ENCODE measurements at places on chromosomes 6 and 20.

- no peak for DNase-seq
These were observed 71.0 kb upstream of the MRAP2 start for GRCh38 chr6:83962582-83962981.

- no peak for DNase-seq
These were observed 24.9 kb upstream of the PHACTR2 start for GRCh38 chr6:143652841-143653331.

- no peak for DNase-seq
These were observed 11.1 kb upstream of the SERINC3 start for GRCh38 chr20:44532981-44533331.

DNA sequence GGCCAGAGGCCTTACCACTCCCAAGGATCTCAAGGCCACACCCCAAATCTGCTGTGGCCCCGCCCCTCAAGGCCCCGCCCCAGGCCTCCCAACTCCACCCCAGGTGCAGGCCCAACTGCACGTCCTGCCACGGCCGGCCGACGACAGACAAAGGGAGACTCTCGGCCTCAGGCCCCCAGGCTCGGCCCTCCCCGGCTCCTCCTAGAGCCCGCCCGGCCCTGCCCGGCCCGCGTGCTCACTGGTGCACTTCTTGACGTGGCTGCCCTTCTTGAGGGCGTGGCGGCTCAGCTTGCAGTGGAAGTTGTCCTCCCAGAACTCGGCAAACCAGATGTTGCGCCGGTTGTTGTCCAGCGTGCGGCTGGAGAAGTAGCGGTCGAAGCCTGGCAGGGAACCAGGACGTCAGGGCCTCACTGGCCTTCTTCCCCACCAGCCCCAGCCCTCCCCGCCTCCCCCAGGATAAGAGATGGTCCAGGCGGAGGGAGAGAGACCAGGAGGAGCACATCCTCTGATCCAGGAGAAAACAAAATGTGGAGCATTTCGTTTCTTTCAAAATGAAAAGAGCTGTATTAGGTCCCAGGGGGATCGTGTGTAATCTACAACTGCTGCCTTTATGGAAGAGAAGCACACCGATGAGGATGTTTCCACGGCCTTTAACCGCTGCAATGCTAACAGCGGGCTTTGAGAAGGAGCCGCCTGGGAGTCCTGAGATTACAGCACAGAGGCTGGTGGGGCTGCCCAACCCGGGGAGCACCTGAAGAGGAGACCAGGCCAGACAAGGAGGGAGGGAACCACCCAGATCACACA is 89.4 kb downstream of the GRM4 start:
- no peak for DNase-seq

- no peak for DNase-seq
These were observed 21.0 kb upstream of the RNF217 start for GRCh38 chr6:124941259-124941658.

DNA sequence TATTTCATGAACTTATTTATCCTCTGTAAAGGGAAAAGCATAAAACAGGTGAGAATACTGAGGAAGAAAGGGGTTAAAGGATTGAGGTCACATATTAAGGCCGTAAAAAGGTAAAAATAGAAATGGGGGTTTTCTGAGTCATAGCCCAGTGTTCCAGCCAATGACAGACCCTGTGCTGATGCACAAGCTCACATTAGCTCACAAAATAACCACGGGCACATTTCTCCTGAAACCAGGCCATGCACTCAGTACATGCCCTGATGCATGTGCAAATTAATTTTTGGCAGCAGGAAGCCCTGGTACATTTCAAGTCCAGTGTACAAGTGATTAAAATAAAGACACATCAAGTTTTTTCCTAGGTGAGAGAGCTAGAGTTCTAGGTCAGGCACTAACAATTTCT is 194.4 kb downstream of the TMEM200A start:
- DNase-seq: no peak

- DNase-seq: no peak
These were observed 166.9 kb upstream of the RNF24 start for GRCh38 chr20:4181956-4182945.

- no peak for DNase-seq
These were observed 9.9 kb downstream of the SRSF6 start for GRCh38 chr20:43467589-43467988.

- DNase-seq: no peak
These were observed 10.2 kb downstream of the CHMP4B start for GRCh38 chr20:33821270-33821836.

- no peak for DNase-seq
These were observed 10.5 kb downstream of the IBTK start for GRCh38 chr6:82237013-82237412.

DNA sequence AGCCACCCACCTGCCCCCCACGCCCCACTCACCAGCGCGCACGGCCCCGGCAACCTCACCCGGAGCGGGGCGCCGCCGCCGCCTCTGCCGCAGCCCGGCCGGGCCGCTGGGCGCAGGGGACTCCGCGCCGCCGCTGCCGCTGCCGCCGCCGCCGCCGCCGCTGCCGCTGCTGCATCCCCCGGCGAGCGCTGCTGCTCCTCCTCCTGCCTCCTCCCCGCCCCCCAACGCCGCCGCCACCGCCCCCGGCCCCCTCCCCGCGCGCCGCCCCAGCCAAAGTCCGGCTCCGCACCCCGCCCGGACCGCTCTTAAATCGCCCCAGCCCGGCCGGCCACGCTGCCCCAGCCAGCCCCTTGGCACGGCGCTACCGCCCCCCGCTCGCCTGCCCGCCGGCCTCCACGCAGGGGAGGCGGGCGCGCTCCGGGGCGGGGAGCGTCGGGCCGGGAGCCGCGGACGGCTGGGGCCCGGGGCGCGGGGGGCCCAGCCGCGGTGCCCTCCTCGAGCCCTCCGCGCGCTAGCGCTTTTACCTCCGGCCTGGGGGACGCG is at the start of gene SULF2:
TSS of gene SULF2 (minus strand) at position 171 of the 543 bp plus-strand sequence. CDS start 28,118 bp downstream, outside the sequence.
- no peak for DNase-seq

DNA sequence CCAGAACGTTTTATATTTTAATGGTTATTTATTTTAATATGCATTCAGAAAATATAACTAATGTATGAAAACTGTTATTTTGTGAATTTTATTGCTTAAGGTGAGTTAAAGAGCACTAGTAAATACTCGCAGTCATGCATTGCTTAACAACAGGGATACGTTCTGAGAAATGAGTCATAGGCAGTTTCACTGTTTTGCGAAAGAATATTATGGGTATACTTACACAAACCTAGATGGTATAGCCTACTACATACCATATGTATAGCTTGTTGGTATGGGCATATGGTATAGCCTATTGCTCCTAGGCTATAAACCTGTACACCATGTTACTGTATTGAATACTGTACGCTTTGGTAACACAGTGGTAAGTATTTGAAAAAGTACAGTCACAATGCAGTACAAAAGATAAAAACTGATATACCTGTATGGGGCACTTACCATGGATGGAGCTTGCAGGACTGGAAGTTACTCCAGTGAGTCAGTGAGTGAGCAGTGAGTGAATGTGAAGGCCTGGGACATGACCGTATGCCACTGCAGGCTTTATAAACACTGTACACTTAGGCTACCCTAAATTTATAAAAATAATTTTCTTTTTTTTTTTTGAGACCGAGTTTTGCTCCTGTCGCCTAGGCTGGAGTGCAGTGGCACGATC is 38.5 kb downstream of the ARFGEF2 start:
- no peak for DNase-seq

- DNase-seq: no peak
These were observed 4.7 kb downstream of the MRPS18A start for GRCh38 chr6:43682724-43683429.

- DNase-seq: peak; percentile 18
These were observed 4.1 kb downstream of the HLA-C start for GRCh38 chr6:31267651-31268368.

DNA sequence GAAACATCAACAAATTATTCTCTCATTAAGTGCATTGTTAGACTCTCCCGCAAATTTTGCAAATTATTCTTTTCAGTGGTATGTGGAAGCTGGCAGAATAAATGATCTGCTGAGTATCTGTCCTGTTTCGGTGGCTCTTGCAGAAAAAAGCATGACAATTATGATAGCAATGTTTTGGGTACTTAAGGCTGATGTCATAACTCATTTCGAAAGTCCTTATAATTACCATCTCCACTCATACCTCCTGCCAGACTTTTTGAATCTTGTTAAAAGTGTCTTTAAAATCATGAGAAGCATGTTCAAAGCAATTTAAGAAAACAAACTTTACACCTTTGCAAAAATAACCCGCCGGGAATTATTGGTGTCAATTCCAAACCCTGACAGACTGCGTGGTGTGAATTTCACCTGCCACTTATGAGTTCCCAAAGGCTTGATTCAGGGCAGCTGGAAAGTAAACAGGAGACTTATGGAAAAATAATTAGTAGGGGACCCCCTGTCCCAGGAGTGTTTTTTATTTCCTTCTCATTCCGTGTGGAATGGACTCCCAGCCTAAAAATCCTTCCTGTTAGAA is 87.6 kb upstream of the E2F3 start:
- no peak for DNase-seq

DNA sequence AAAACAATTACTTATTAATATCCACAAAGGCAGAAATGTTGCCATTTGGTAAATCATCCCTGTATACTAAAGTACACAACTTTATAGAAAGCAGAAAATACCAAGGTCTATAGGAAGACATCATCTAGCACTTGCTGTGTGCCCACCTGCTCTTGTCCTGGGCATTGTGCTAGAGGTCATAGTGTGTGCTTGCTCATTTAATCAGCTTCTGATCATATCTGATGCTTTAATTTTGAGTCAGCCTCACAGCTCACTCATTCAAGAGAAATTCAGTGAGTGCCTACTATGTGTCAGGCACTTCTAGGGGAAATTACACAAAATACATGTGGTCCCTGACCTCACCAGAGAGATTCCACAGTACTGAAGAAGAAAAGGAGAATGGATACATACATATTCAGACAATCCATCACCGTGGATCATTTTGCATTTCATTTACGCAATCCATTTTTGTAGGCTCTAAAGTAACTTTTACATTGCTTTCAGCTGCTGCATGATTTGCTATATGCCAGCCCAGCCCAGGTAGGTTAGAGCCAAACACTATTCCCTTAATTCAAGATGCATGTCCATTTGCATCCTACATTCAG is 167.9 kb upstream of the MCHR2 start:
- DNase-seq: no peak

- no peak for DNase-seq
These were observed 96.9 kb downstream of the RFX6 start for GRCh38 chr6:116973976-116974375.

- no peak for DNase-seq
These were observed 1018.6 kb upstream of the EYS start for GRCh38 chr6:66725670-66726069.

DNA sequence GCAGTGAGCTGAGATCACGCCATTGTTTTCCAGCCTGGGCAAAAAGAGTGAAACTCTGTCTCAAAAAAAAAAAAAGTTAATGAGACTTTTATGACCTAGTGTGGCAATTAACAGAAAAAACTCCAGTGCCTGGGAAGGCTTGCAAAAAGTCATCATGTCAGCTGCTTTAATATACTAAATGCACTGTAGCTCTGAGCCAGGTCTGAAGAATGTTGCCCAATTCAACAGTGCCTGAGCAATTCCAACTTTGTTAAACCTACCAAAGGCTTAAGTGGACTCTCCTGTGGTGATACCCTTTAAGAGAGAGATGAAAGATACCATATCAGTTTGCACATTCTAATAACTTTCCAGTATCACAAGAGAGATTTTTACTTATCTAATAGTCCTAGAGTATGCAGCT is 6.5 kb upstream of the ROS1 start:
- no peak for DNase-seq

DNA sequence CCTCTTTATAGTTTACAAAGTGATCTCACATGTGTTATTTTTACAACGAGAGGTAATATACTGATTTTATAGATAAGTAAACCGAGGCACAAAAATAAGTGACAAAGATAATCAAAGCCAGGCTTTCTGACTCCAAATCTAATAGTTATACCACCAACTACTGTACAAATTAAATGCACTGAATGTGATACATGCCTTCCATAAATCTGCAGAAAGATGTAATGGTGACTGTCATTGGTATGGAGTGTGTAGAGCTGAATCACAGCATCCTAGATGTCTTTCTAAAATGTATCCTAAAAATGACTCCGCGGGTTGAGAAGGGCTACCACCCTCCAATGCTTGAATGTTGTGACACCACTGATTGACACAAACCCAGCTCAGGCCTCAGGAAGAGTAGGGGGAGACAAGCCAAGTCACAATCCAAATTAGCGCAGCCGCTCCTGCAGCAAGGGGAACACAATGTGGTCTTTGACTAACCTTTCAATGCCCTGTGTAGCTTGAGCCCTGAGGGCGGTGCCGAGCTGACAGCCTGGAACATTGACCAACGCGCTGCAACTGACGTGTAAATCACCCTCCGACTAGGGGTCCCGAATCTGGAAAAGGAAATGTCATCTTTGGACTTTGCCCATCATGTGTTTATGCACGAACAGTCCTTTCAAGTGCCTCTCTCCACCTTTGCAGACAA is 136.8 kb downstream of the OLIG3 start:
- no peak for DNase-seq

- no peak for DNase-seq
These were observed 26.9 kb upstream of the PPP1R3G start for GRCh38 chr6:5058254-5058653.

DNA sequence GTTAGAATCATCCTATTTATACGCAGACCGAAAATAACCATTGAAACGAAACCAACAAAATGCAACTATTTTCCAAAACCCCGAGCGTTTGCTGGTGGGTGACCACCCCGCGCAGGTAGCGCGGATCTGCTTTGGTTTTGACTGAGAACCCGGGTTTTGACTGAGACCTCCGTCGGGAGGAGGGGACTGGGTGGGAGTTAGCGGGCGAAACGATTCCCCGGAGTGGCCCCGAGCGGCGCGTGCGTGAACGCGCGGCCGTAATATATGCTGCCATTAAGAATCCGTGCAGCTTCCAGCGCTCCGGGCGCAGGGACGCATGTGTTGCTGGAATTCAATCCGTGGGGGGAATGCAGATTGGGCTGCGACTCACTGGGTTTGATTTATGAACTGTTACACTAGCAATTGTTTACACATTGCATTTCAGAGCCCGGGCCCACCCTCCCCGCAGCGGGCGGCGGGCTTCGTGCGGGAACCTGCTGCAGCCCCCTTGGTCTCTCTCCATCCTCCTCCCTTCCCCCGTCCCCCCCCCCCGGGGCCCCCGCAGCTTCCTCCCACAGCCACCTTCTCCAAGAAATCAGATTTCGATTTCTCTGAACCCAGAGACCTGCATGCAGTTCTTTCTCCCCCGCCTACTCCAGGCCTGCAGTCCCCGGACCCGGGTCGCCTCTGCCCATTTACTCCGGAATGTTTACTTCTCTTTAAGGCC is 9.9 kb downstream of the NRN1 start:
- DNase-seq: no peak

DNA sequence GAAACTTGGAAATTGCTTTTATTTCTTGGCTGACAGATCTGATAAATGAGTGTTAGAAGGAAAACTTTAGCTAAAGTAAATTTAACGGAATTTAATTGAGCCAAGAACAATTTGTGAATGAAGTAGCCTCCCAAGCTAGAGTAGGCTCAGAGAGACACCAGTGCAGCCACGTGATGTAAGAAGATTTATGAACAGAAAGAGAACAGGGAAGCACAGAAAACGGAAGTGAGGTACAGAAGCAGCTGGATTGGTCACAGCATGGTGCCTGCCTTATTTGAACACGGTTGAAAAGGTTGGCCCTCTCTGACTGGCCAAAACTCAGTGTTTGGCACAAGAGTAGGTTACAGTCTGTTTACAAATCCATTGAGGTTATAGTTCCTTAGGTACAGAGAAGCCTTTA is 29.5 kb upstream of the IFNGR1 start:
- no peak for DNase-seq

Measured in activated naive CD4-positive, alpha-beta T cell treated with Interleukin-2 at 50 U/mL for 16 hours (primary cell).